ENCODE measurements at places on chromosomes 7 and 10.

DNA sequence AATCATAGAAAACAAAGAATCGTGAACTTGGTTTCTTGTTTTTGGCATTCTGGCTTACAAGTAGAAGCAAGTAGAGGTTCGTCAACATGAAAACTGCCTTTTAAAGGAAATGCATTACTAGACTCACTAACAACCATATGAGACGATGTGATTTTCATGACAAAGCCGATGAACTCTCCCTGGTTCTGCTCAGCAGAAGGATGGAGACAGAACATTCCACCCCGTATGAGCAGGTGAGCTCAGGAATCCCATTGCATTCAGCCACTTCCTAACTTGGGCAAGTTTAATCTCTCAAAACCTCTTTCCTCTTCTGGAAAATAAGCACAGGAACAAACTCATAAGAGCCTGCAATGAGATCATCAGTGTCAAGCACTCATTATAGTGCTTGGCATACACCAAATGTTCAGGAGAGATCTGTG, 57.4 kb upstream of the SVIL start:
- DNase-seq, result no peak

- no peak for DNase-seq
Observed at GRCh38 chr7:40177071-40177470, 42.3 kb downstream of the SUGCT start.

DNA sequence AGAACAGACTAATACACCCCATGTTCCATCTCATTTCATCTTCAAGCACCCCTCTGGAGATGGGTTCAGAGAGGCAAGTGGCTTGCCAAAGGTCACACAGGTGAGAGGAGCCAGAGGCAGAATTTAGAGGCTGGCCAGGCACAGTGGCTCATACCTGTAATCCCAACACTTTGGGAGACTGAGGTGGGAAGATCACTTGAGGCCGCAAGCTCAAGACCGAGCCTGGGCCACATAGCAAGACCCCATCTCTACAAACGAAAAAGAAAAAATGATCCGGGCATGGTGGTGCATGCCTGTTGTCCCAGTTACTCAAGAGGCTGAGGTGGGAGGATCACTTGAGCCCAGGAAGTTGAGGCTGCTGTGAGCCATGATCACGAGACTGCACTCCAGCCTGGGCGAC, 34.7 kb upstream of the MYL10 start:
- no peak for DNase-seq

DNA sequence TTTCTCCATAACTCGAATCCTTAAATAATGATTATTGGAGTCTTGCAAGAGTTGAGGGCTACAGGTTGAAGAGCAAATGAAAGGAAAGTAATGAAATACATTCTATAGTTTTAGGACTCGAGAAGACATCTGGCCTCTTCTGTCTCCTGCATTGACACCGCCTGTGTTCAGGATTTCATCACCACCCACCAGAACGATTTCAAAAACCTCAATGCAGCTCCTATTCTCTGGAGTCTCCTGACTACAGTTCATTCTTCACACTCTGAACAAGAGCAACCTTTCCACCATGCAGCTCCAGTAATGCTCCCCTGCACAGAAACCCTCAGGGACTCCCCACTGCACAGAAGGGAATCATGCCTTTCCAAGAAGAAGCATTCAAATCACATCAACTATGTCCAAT, 5.5 kb downstream of the IL15RA start:
- DNase-seq, result no peak

DNA sequence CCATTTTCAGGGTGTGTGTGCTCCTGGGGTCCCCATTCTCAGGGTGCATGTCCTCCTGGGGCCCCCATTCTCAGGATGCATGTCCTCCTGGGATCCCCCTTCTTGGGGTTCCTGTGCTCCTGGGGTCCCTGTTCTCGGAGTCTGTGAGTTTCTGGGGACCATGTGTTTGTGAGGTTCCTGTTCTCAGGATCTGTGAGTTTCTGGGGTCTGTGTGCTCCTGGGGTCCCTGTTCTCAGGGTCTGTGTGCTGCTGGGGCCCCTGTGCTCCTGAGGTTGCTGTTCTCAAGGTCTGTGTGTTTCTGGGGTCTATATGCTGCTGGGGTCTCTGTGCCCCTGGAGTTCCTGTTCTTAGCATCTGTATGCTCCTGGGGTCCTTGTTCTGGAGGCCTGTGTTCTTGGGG, 425.5 kb downstream of the GLRX3 start:
- no peak for DNase-seq

DNA sequence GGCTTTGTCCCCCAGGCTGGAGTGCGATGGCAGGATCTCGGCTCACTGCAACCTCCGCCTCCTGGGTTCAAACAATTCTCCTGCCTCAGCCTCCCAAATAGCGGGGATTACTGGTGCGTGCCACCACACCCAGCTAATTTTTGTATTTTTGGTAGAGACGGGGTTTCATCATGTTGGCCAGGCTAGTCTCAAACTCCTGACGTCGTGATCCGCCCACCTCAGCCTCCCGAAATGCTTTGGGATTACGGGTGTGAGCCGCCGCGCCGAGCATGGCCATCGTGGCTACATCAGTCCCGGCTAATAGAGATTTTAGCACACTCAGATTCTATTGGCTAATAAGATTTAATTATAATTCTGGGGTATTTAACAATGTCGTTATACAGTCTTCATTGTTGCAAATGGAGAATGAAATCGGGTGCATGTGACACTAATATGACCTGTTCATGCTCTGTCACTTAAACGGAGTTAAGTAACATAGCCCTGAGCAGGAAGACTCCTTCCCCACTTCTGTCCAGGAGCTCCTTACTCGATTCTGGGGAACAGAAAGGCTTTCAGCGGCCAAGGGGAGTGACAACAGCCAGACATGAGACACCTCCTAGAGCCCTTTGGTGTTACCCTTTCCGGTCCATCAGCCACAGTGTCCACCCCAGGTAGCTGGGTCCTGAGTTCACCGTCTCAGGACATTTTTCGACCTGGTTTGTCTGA, 40.9 kb upstream of the FAM20C start:
- no peak for DNase-seq

GRCh38 chr10:49396666-49396999, 744 bp upstream of the DRGX start:
- DNase-seq, result no peak

DNA sequence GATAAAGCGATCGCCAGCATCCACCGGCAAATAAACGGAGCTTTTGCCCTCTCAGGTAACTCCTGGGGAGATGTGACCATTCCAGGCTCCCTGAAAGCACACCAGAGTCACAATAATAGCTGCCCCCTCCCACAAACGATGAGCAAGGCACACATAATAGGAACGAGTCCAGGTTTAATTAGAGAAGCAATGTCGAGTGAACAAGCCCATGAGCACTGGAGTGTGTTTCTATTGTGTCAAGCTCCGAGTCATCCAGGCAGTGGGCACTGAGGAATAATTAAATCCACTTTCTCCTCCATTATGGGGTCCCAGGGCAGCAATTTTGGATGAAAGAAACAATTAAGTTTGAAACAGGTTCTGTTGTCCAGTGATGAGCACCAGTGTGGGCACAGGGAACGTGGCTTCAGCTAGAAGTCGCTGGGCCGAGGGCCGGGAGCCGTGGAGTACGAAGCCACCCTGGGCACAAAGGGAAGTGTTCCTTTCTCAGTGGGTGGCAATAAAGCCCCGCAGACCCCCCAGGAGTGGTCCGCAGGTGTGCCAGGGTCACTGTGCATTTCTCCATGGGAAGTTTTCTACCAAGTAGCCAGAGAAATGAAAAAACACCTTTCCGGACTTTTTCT, 12.0 kb downstream of the PNLIPRP2 start:
- DNase-seq, result no peak

DNA sequence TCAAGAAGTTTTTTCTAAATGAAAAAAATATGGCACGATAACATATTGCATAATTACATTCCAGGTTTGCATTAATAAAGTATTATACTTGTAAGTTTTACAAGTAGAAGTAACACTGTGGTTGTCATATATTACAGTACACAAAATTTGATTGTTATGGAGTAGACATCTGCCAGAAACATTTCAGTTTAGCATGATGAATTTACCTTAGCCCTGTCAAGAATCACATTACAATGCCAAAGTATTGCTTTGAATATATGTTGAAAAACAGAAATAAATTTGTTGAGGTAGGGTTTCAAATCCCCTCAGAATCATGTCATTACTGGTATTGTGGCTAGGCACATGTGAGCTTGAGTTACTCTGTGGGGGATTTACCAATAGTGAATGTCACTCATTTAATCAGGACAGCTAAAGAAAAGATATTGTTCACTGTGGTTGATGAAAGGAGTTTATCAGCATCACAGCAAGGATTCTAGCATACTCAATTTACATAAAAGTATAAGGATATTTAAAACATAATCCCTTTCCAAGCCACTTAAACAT, 112.1 kb downstream of the MDFIC start:
- DNase-seq, result no peak
